Stimulated activated CD8-positive, alpha-beta memory T cell treated with anti-CD3 and anti-CD28 coated beads, Interleukin-4, amount 100 ng/mL, for 48 hours (primary cell): ENCODE measurements at places on chromosomes 7 and 10.

- no peak for DNase-seq
These were observed 1.4 kb downstream of the GIMAP5 start for GRCh38 chr7:150738591-150739001.

GRCh38 chr10:97000487-97001182 lies 168.5 kb downstream of the LCOR start:
- no peak for DNase-seq

- no peak for DNase-seq
These were observed 15.7 kb downstream of the RBM33 start for GRCh38 chr7:155660059-155660757.

GRCh38 chr7:83466956-83467355 lies 182.0 kb downstream of the SEMA3E start:
- no peak for DNase-seq

DNA sequence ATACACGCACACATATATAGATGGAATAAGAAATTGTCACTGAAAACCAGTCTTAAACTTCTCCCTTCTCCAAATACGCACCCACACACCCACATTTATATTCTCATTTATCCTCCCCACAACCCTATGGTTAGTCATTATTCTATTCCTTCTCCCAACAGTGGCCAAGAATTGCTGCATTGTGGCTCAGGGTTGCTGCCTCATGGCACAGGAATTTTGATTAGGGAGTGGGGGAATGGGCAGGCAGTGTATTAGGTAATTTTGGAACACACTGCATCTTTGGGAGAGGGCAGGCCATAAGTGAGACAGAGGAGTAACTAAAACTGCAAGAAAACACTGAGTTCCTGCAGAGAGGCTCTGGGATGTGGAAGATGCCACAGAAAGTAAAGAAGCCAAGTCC lies 35.7 kb downstream of the NAPEPLD start:
- no peak for DNase-seq

DNA sequence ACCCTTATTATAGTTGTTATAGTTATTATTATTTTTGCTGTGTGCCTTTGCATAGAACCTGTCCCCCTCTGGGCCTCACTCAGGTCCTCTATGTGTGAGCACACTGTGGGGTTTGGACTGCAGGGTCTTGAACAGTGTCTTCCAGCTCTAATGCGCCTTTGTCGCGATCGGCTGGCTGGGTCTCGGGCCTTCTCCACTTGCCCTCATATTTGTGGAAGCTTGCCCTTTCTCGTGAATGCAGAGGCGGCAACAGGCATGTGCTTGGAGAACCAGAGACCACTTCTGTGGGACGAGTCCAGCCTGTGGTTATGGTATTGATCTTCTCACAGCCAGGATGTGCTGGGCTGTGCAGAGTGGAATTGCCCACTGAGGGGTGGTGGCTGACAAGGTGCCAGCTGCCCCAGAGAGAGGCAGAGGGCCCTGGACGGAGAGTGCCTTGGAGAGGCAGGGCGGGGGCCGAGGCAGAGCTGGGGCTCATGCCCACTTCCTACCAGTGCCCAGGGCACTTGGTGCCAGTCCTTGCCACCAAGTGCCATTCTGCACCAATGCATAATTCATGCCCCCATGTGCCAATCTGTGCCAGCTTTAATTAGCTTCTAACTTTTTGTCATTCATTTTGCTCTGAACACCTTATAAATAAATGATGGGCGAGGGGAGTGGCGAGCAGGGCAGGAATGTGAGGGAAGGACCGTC lies 6.8 kb upstream of the CDH23 start:
- DNase-seq = no peak

DNA sequence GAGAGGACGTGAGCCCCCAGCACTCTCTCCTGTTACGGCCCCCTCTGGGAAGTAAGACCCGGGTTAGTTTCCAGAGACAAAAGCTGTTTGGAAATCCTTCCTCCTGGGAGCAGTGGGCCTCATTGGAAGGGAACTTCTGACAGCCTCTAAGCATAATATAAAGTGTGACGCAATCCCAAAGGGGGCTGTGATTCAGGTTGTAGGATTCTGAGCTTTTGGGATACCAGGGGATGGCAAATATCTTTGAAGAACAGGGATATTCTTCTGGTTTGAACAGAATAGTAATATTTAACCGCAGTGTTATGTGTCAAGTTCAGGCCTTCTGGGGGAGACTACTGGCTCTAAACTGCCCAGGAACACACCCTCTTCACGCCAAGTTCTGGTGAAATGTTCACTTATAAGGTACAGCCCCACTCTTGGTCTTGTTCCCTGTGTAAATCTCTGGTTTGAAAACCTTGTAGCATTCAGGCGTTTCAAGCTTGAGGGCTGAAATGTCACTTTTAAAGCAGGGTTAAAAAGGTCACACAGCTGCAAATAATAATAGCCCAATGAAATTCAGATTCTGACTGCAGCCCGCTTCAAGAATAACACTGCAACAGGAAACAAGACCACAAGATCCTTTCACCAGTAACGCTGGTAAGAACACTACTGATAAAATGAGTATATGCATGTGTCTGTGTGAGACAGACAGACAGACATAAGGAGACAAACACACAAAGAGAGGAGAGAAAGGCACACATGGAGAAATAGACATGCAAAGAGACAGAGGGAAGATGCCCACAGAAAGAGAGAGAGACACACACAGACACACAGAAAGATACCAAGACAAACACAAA lies 69.0 kb downstream of the CREB5 start:
- no peak for DNase-seq

DNA sequence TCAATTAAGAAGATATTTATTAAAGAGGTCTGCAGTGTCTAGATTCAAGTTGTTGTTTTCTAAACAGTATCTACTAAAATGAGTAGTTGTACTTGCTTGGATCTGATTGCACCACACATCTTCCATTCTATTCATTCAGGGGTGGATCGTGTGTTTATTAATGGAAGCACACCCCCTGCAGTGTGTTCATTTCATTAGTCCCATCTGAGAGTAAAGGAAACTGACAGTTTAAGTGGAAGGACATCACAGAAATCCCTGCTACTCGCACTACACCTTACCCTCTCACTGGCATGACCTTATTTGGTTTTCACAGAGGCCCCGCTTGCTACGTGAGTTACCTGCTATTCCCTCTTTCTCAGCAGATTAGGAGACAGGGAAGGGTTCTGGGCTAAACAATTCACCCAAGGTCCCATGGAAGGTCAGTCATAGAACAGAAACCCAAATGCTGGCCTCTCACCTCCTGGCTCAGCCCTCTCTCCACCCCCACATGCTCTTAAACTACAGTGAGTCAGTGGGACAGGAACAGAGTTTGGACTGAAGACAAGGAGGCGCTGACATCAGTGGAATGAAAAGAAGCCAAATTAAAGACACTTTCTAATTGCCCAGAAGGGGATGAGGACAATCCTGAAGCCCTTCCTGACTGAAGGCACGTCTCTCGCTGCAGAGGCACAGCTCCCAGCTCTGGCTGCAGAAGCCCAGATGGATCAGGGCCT lies 369.2 kb upstream of the NRP1 start:
- no peak for DNase-seq

GRCh38 chr7:109549471-109550193 lies 980.0 kb downstream of the DNAJB9 start:
- DNase-seq = no peak

- DNase-seq = no peak
These were observed 21.0 kb downstream of the MPP7 start for GRCh38 chr10:28281726-28282315.

GRCh38 chr7:157077986-157078644 lies 60.6 kb upstream of the UBE3C start:
- DNase-seq = no peak

DNA sequence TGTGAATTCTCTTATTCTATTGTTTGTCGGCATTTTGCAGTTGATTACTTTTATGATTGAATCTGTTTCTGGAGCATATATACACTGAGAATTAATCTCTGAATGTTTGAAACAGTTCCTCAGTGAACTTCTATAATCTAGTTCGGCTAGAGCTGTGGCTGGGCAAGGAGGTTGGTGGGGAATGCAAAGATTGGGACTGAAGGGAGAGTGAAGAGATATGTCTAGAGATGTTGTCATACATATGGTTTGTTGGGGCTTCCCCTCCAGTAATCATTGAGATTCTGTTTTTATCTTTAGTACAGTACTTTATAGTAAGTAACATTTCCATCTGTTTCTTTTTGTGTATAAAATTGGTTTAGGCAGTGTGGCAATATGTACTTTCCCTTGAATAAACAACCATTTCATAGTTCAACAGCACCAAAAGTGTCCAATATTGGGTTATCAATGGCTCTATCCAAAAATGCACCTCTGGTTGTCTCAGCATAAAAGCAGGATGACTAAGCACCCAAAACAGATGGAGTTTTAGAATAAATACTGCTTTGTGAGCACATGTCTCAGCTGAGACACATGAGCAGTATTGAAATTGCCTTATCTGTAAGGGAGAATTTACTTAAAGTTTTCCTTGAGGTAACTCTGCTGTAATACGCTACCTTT lies 36.7 kb downstream of the WAC start:
- no peak for DNase-seq

- DNase-seq = no peak
These were observed 197.0 kb upstream of the PRSS58 start for GRCh38 chr7:142454862-142455261.

- no peak for DNase-seq
These were observed 135.1 kb upstream of the RET start for GRCh38 chr10:42941790-42942189.

GRCh38 chr7:36311539-36311938 lies 78.1 kb upstream of the ANLN start:
- DNase-seq = no peak

DNA sequence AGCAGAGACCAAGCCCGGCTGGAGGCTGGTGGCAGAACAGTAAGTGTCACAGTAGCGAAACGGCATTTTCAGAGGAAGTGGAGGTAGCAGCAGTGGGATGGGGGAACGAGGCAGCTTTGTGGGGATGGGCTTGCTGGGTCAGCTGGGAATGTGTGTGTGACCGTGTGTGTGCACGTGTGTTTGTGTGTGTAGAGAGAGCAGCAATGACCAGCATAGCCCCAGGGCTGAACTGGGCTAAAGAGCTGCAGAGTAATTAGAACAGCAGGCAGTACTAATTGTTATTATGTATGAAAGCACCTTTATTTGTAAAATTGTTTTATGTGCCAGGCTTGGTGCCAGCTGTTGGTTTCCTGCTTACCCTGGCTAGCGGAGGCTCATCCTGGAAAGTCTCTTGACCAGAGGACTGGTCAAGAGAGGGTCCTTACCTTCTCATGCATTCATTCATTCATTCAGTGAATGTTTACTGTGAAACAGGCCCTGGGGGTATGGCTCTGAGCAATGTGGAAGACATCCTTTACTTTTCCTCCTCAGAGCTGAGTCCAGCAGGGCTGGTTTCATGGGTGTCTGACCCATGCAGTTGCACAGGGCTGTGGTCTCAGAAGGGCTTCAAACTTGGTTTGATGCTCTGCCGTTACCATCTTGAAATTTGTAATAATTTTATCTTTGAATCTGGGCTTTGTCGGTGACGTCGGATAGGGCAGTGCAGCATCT lies 184.6 kb downstream of the SEC23IP start:
- DNase-seq = no peak

DNA sequence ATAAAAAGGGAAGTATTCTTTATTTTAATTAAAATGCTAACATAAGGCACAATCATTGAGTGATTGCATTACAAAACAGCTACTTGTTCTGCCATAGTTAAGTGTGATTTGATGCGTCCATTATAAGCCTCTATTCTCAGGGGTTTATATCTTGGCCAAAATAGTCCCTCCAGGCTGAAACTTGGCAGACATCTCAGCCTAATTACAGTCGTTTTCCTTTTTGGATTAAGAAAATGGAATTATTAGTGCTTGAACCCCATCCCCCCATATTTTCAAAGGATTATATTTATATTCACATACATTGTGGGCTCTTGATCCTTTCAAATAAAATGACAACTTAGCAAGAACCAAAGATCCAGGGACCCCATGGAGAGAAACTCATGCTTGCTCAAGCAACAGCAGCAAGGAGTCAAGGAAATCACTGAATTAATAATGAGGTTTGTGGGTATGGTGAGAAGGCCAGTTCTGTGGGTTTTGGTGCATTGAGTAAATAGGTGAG lies 66.7 kb upstream of the NEUROD6 start:
- DNase-seq = no peak

GRCh38 chr7:81120803-81121202 lies 202.0 kb upstream of the SEMA3C start:
- DNase-seq = no peak

- DNase-seq = no peak
These were observed 727 bp downstream of the RET start for GRCh38 chr10:43077421-43078171.

DNA sequence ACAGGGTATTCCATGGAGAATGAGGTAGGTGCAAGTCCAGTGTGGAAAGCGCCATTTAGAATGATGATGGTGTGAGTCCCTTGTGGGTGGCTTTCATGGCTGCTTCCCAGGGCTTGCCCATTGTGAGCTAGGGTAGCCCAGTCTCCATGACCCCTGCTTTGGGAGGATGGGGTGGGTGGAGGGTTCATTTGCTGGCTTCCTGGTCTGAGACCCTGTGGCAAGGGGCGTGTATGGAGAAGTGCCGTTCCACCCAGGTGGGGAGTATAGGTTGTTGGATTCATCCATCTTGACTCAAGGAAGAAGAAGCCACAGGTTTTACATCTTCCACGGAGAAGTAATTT lies 27.7 kb downstream of the CCM2 start:
- no peak for DNase-seq

GRCh38 chr10:110931769-110932381 lies 12.5 kb downstream of the SHOC2 start:
- DNase-seq = no peak

GRCh38 chr7:109545686-109546085 lies 976.0 kb downstream of the DNAJB9 start:
- no peak for DNase-seq

DNA sequence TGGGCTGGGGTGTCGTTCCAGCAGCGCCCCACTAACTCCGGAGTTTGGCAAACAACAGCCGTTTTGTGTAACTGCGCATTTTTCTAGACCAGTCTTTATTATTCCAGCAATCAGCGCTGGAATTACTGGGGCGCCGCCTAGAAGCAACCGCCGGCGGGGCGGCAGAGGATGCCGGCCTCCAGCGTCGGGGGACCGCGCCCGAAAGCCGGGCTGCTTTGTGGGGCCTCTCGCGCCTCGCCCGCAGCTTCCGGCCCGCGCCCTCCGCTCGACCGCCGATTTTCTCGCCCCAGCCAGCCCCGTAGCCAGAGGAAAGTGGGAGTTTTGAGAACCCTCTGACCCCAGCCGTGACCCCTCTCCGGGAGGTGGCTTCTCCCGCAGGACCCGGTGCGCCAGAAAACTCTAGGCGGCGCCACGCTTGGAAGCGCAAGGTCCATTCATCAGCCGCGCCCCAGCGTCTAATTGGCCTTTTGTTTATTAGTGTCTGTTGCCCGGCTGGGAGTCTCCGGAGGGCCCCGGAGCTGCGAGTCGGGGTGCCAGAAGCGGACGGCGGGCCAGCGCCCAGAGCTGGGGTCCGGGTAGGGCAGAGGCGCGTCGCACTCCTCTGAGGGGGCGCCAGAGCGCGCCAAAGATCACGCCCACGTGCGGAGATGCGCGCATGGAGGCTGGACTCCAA lies 10.7 kb downstream of the EMX2 start:
- no peak for DNase-seq

DNA sequence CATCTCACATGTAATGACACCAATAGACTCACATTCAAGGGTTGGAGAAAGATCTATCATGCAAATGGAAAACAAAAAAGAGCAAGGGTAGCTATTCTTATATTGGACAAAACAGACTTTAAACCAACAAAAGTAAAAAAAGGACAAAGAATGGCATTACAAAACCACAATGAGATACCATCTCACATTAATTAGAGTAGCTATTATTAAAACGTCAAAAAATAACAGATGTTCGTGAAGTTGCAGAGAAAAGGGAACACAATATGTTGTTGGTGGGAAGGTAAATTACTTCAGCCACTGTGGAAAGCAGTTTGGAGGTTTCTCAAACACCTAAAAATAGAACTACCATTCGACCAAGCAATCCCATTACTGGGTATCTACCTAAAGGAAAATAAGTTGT lies 197.0 kb downstream of the SNX13 start:
- DNase-seq = no peak
